Fibroblast of skin of right quadriceps (primary cell): ENCODE measurements at places on chromosomes 4 and X.

GRCh38 chr4:137685357-137685756 is 153.1 kb upstream of the PCDH18 start:
- peak; percentile 78 for DNase-seq

DNA sequence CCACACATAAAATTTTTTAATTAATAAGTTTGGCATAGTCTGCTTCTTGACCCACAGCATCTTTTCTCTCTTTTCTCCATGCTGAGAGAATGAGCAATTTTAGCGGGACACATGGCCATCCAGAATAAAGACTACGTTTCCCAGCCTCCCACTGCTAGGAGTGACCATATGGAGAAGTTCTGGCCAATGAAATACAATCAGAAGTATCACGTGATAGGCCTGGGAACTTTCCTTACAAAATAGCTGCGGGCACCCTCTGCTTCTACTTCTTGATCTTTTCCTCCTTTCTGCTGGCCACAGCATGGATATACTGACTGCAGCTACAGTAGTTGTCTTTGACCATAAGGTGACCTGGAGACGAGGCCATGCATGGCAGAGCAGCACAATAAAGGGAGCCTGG is 348.0 kb downstream of the BCOR start:
- no peak for DNase-seq

- DNase-seq: no peak
These were observed 212.7 kb downstream of the CENPC start for GRCh38 chr4:67332627-67333026.

DNA sequence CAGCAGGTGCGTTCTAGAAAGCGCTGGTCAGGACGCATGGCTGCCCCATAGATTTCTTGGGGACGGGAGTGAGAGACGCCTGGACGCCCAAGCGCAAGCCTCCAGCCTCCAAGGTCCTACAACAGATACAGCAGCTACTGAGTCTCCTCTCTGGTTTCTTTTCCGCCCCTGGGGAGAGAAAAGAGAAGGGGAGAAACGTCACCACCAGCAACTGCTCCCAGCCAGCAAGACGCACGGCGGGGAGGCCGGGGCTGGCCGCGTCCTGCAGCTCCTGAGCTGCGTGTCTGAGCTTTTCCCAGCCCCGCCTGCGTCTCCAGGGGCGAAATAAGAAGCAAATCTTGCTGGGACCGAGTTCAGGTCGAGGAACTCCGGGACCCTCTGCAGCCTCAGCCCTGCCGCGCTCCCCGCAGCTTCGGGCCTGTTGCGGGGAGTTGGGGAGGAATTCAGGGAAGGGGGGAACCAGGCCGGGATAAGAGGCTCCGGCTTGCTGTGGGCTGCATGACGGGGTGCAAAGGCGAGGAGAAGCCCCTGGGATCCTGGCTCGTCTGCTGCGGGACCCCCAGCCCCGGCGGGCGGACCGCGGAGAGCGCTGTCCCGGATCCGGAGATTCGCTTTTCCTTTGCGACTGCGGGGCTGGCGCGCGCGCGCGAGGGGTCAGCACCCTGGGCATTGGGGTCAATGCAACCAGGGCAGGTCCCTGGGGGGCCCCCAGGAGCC is 6.8 kb upstream of the SHOX start:
- peak; percentile 51 for DNase-seq

GRCh38 chrX:113384628-113385027 is 544.0 kb upstream of the AMOT start:
- DNase-seq: peak; percentile 85

DNA sequence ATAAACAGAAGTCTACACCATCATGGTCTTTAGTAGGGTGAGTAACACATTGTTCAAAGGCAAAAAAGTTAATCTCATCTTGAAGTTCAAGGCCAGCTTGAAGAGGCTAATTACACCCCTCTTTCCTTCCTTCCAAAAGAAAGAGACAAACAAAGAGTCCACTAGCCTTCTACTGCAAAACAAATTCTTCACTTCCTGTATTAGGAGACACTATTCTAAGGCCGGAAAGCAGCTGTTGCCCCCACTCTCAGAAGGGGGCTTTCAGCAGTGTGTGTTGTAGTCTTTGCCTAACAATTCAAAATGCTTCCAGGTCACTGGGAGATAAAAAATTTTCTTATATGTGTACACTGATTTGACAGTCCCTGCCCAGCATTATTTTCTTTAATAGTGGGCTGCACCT is 25.1 kb downstream of the RASGEF1B start:
- DNase-seq: no peak

- DNase-seq: no peak
These were observed 12.1 kb downstream of the TEX13B start for GRCh38 chrX:107970073-107970472.

DNA sequence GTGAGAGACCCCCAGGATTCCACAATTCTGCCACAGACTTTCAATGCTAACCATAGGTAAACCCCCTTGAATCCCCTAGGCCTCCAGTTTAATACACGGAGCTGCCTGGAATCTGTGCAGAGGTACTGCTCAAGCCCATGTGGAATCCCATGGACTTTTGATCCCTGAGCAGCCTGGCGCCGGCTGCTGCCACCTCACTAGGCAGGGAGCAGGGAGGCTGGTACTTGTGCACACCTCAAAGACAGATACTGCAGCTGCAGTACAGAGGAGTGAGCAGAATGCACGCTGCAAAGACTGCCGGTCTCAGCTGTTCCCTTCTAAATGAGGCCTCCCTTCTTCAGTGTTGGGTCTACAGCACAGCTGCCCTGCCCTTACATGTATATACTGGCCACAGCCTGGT is 79.4 kb downstream of the RPS6KA6 start:
- no peak for DNase-seq

- DNase-seq: no peak
These were observed 130.8 kb upstream of the ACSL4 start for GRCh38 chrX:109863811-109864210.

DNA sequence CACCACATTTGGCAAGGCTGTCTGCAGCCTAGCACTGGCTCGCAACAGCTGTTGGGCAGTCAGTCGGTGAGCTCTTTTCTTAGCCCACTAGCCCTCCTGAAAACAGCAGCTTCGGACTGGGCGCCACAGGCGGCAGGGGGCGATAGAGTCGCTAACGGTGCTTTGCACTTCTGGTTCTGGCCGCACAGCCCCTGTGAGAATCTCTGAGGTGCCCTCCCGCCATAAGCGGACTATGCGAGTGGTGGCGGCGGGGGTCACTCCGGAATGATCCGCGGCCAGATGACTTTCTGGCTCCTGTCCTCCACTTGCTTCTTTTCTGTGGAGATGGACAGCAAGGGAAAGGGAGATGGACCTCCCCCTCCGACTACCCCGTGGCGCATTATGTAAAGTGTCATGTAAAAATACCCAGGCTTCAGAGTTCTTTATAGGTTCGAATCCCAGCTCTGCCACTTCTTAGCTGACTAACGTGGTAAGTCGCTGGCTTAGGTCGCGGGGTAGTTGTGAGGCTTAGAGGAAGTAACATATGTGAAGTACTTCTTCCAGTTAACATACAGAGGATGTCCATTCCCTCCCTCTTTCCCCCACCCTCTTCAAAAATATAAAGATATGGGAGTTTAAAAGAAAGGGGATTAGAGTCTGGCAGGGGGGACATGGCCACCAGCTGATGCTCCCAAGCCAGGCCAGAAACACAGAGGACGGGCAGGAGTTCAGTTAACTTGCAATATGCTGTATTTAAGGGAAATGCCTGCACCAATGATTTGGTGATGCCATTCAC is 11.0 kb downstream of the ARHGAP36 start:
- DNase-seq: peak; percentile 1

- no peak for DNase-seq
These were observed 30.6 kb downstream of the DYNLT3 start for GRCh38 chrX:37816766-37817165.

DNA sequence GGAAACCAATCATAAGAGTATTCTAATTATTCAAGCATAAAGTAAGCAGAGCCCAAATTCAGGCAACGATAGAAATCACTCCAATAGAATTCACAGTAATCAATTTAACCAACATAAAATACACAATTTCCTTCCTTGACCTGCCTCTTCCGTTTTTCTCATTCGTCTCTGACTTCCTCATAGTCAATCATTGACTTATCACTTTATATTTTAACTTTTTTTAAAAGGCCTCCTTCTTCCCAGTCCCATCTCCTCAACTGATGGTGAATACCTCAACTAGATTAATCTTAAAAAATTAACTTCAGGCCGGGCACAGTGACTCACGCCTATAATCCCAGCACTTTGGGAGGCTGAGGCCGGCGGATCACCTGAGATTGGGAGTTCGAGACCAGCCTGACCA is 13.3 kb downstream of the CNOT6L start:
- DNase-seq: no peak

DNA sequence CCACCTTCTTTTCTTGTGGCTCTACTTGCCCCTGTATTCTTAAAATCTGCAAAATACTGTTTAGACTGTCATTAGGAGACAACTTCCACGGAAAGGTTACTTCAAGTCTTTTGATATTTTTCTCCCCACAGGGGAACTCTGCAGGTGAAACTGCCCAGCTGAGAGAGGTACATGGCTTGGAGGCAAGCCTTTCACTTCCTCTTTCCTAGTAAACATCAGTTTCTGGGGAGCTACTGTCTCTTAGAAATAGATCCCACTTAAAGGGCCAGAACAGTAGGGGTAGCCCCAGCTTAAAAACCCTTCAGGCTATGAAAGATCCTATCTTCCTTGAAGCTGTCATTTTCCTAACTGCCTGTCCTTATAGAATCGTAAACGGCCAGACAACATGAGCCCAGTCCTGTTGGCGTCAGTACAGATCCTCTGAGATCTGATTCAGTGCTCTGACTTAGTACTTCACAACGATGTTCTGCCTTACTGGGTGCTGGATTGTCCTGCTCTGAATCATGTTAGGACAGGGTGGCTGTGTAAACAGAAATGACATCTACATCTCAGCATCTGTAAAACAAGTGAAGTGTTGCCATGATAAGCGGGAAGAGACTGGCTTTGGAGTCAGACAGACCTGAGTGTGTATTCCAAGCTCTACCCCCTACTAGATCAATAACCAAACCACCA is 102.1 kb downstream of the ITIH6 start:
- DNase-seq: no peak

- DNase-seq: peak; percentile 61
These were observed 243.8 kb downstream of the ADGRL3 start for GRCh38 chr4:61443813-61444510.

- DNase-seq: no peak
These were observed 579 bp downstream of the IL3RA start for GRCh38 chrX:1336948-1337779.

DNA sequence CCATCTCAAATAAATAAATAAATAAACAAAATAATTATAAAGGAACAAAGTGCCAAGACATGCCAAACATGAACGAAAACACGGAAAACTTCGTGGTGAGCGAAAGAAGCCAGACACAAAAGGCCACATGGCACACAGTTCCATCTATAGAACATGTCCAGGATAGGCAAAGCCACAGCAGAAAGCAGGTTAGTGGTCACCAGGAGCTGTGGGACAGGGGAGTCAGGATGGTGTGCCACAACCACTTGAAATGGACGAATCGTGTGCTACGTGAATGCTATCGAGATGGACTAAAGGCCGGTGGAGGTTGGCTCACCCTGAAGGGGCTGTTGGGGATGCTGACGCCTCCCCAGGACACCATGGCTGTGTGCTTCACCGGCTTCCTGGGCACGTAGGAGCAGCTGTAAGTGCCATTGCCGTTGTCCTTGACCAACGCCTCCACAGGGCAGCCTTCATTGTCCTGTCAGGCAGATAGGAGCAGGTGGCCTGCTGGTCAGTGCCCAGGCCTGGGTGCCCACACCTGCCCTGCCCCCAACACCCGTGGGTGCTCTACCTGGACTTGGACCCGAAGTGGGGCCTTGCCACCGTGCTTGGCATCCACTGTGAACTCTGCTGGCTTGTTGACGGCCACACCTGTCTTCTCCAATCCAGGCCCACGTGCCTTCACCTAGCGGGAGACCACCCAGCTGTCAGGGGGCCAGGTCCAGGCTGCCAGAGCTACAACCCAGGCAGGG is 10.6 kb downstream of the FLNA start:
- no peak for DNase-seq

DNA sequence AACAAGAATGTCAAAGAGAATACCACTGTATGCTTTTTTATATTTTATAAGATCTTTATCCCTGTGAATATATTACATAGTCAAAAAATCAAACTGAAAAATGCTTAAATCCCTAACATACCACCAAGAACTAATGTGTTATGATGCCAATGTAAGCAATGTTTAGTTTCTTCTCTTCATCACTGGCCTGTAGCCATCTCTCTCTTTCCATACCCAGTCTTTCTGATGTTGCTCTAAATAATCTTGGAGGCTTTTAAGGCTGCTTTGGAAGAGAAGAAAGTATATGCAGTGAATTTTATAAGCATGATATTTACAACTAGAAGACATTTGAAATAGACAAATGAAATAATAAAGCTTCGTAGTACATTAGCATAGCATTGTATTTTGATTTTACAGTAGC is 82.9 kb downstream of the NFKB1 start:
- no peak for DNase-seq

DNA sequence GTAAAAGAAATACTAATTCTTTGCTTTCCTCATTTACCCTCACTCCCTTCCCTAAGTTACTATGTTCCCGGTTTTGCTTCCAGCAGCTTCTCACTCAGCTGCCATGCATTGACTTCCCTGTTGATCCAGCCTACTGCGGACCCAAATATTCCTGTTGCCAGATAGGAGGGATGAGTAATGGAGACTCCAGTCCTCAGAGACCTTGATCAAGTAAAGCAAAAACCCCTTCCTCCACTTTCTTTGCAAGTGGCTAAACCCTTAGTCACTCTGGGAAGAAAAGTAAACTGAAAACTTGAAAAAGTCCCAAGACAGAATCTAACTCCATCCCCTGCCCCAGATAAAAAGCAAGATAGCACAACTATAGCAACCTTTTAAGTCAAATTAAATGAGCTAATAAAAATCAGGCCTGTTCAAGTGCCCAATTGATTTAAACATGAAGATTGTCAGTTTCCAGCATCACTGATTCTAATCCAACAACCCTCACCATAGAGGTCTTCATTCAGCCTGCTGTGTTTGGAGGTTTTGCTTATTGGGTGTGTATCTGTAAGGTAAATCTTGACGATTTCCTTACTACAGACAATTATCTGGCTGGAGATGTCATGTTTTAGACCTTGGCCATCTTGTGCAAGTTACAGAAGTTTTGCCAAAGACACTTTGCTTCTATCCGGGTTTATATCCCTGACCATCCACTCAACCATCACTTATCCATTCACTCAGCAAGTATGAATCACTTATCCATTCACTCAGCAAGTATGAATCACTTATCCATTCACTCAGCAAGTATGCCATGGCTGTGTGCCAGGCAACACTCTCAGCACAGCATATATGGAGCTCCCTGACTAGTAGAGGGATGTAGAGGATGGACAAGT is 17.6 kb downstream of the FGFBP1 start:
- DNase-seq: peak; percentile 98

DNA sequence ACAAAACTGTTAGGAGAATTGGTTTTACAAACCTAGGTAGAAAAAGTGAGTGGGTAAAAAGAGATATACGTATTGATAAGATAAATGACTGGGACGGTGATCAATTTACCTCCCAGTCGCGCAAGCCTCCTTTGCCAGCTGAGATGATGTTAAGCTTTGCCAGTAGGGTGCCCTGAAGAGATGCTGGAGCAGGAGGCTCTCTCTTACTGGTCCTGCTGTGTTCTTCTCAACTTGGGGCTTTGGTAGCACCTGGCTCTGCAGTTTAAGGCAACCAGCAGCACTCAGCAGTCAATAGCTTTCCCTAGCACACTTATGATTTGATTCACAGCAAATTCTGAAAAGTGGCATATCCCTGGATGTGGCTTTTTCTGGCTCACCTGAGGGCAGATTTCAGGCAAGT is 1461.7 kb downstream of the ADGRL3 start:
- no peak for DNase-seq

- DNase-seq: no peak
These were observed 96.5 kb downstream of the FRMPD4 start for GRCh38 chrX:12234534-12235329.
